ENCODE measurements at places on chromosomes 7 and 10. TPM values are rescaled to one million over a fixed set of nuclear protein-coding genes. Genes with fewer than 3 reads are reported as not detected.

DNA sequence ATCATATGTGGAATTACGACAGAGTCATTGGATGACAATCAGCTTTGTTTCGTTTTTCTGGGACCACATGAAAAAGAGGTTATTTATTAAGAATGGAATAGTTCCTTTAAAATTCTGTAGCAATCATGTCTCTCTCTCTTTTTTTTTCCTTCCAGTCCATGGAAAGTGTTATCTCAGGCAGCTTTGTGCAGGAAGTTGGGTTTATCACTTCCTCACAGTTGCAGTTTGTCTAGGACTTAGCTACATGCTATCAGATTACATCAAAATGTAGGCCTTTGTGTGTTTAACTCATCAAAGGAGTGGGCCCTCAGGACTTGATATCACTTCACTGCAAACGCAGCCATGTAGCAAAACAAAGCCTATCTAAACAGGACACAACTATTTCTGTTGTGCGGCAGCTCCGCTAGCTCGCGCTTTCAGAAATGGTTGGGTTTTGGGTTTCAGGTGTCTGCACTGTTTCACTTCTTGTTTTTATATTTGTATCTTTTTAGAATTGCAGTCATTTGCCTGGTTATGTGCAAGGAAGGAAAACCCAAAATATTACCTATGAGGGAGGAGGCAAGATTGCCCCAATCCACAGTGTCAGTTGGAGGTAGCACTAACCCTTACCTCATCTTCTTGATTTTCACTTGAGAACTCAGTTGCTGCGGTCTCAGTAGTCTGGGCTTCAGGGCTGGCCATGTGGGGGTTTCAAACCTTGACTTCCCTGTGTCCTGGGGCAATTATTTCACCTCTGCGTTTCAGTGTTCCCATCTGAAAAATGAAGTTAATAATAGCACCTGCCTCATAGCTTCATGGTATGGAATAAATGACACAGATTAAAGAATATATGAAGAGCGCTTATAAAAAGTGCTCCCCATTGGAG lies 66.7 kb downstream of the HHEX start:
- no peak for DNase-seq

GRCh38 chr10:20623546-20623945 lies 273.6 kb downstream of the NEBL start:
- DNase-seq = no peak

- DNase-seq = no peak
These were observed 67.5 kb downstream of the NT5C2 start for GRCh38 chr10:103125323-103126267.

- no peak for DNase-seq
These were observed 167.5 kb downstream of the NRF1 start for GRCh38 chr7:129778770-129779601.

DNA sequence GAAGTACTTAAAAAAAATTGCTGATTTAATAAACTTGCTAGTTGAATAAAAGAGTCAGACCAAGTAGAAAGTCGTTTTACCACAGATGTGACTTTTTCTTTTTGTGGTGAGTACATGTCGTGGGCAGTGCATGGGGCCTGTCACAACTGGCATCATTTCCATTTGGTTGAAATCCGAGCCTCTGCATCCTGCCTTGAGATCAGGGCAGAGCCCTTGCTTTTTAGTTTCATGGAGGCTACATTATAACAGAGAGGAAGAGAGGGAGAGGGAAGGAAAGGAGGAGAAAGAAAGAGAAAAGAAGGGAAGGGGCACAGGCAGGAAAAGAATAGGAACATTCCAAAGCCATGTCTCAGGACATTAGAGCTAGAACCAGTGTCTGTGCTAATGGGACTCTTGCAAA lies 20.4 kb upstream of the INSYN2A start:
- no peak for DNase-seq

- DNase-seq = no peak
These were observed 217.9 kb downstream of the OTUD1 start for GRCh38 chr10:23656735-23657134.

DNA sequence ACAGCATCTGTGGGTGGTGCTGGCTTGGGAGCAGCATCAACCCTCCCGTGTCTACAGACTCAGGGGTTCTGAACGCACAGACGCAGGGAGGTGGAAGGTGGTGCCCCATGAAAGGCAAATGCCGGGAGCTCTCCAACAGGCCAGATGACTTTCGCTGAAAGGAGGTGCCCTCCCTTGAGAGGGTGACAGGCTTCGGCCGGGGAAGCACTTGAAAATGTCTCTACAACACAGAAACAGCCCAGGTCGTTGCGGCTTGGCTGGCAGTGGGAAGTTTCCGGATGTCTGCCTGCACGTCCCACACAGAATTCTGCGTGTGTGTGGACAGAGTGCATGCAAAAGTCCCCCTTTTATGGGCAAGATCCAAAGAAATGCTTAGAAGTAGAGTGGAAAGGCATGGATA lies 239.6 kb downstream of the SKAP2 start:
- no peak for DNase-seq

The TIAL1 gene
- polyA plus RNA-seq = 95.3 TPM
